Fibroblast of lung (primary cell): ENCODE measurements at places on chromosomes 6 and 20.

DNA sequence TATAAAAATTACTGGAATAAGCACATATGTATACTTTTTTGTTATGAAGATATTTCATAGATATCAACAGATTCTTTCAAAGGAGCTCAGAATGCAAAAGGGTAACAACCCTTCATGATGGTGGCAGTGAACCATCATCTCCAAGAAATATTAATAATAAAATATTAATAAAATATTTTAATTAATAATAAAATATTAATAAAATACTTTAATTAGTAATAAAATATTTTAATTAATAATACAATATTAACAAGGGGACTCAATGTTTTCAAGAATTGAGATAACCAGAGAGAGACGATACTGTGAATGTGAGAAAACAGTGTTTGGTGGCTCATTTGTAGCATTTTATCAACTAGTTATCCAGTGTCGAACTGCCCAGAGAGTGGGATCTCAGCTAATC lies 86.0 kb upstream of the NT5E start:
- DNase-seq: no peak

- DNase-seq: peak; percentile 92
Observed at GRCh38 chr20:1860446-1860845, 34.8 kb upstream of the SIRPA start.

DNA sequence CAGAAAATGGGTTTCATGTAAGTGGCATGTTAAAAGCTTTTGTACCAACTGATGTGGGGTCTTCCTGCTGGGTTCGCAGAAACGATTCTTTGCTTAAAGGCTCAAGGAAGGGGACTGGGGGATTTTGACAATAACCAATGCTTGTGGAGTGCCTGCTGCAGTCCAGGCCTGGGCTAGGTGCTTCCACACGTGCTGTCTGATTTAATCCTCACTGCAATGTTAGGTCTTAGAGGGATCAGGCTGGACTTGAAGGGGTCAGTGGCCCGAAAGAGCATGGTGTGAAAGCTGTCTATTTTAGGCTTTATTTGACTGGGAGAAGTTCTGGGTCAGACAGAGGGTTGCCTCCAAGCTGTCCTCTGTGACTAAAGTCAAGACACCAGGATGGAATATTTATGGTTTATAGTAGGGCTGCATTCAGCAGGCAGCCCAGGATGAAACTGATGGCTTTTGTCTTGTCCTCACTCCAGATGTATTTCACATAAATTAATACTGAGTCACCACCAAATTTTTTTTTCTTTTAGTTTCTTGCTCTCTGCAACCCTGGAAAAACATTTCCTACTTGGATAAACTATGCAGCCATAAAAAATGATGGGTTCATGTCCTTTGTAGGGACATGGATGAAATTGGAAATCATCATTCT lies 219.1 kb downstream of the ZMYND8 start:
- DNase-seq: peak; percentile 20

- DNase-seq: no peak
Observed at GRCh38 chr6:144065213-144065660, 30.1 kb downstream of the SF3B5 start.

DNA sequence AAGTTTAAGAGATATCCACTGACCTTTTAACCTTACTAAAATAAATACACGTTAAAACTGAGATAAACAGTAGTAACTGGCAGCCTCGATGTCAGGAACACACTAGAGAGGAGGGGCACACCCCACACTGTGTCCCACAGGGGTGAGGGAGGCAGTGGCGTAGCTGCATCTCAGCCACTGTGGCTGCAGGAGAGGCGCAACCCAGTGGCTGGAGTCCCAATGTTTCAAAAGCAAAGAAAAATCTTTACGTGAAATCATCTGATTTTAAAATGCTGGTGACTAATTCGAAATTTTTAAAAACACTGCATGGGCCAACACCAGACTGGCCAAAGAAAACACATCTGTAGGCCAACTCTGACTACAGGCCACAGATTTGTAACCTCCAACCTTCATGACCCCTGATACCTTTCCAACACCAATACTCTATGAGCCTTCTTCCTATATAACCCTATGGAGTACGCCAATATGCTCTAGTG lies 54.7 kb downstream of the TRAM2 start:
- DNase-seq: peak; percentile 77

DNA sequence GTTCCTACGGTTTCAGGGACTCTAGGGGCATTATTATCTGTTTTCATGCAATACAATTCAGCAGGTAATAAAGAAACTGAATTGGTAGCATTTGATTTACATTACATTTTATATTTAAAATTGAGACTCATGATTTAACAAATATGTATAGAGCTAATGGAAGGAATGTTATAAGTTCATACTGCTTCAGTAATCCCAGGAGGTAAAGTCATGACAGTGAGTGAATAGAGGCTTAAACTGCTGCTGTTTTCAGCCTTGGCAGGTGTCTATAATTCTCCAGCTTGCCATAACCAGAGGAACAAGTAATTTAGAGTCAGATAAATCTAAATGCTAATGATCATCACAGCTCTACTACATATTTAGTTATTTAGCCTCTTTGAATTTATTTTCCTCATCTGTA lies 360.8 kb upstream of the MANEA start:
- DNase-seq: no peak

GRCh38 chr6:153976921-153977693 lies 61.9 kb upstream of the OPRM1 start:
- DNase-seq: peak; percentile 13

GRCh38 chr6:105872249-105872648 lies 213.9 kb upstream of the PRDM1 start:
- no peak for DNase-seq

GRCh38 chr6:71393471-71393870 lies 104.9 kb downstream of the OGFRL1 start:
- DNase-seq: no peak

- no peak for DNase-seq
Observed at GRCh38 chr20:45432294-45432693, 16.4 kb downstream of the PIGT start.

- no peak for DNase-seq
Observed at GRCh38 chr6:48113130-48113529, 2.1 kb upstream of the PTCHD4 start.

DNA sequence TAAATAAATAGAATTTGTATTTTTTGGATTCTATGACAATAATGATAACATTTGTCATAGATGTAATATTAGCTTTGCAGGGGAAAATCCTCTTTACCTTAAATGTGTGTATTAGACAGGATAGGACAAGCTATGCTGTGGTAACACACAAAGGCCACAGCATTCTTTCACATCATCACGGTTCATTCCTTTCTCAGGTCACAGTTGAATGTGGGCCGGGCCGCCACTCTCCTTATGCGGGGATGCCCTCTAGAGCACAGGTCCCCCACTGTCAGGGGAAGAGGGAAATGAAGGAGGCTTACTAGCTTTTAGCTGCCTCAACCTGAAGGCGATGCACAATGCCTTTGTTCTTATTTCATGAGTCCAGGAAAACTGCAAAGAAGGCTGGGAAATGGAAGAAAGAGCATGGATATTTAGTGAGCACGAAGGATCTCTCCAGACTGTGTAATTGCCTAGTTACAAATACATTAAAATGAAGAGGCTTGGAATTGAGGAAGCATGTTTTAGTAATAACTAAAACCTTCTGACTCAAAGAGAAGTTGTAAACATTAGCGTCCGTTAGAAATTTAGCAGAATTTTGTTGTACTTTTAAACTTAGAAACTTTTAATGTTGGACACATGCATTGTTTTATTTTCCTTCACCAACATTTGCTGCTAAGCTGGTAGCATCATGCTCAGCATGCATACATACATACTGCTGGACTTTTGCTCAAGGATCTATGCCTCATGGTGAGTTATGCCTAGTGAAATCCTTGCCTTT lies 248.9 kb upstream of the FOXQ1 start:
- no peak for DNase-seq

- DNase-seq: no peak
Observed at GRCh38 chr6:135906972-135907465, 55.5 kb downstream of the PDE7B start.

- no peak for DNase-seq
Observed at GRCh38 chr6:131635384-131636340, 1.4 kb upstream of the ENPP3 start.
